ENCODE measurements at places on chromosomes 12 and 14.

DNA sequence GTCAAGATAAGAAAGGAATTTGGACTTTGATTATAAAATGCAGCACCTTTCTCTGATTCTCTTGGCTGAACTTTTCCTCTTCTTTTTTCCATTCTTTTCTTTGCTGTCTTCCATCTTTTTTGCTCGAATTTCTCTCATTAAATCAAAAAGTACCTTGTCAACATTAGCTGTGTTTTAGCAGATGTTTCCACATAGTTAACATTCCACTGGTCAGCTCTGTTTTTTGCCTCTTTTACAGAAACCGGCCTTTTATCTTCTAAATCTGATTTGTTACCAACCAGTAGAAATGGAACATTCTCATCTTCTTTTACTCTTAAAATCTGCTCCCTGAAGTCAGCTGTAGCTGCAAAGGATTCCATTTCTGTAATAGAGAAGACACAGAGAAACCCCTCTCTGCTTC, 71.1 kb upstream of the SYT1 start:
- DNase-seq: no peak

- DNase-seq: no peak
Measured at GRCh38 chr14:77026166-77026929, 2.2 kb downstream of the IRF2BPL start.

DNA sequence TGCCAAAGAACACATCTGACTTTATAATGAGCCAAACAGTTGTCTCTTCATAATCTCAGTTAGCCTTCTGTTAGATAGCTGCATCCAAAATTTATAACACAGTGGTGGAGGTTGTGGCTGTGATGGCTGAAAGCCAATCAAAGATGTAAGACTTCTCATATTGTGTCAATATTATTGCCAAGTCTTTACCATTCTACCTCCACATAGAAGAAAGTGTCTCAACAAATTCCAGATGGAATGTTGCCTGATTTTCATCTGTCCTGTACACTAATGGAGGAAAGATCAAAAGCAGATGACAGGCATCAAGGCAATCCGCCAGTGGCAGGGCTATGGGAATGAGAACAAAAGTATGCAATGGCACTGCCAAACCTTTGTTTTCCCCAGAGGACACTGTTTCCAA, 813.1 kb upstream of the NOVA1 start:
- no peak for DNase-seq

GRCh38 chr12:58034311-58034710, 92.9 kb downstream of the ATP23 start:
- DNase-seq: no peak

DNA sequence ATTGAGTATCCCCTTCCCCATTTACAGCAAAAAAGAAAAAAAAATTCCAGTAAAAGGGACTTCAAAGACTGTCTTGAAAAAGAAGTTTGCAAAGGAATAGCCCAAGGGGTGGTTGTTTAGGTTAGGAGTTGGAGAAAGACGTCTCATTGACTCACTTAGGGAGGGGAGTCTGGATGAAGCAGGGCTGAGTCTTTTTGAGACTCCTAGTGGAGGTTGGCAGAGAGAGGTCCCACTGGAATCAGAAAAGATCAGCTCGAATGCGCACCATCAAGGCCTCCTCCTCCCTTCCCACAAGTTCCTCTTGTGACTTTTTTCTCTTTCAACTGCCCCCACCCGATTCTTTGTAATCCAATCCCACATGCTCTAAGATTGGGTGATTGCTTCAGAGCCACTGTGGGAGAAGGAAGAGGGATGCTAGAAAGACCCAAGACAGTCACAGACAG, 1.9 kb downstream of the ARHGEF40 start:
- DNase-seq: no peak

DNA sequence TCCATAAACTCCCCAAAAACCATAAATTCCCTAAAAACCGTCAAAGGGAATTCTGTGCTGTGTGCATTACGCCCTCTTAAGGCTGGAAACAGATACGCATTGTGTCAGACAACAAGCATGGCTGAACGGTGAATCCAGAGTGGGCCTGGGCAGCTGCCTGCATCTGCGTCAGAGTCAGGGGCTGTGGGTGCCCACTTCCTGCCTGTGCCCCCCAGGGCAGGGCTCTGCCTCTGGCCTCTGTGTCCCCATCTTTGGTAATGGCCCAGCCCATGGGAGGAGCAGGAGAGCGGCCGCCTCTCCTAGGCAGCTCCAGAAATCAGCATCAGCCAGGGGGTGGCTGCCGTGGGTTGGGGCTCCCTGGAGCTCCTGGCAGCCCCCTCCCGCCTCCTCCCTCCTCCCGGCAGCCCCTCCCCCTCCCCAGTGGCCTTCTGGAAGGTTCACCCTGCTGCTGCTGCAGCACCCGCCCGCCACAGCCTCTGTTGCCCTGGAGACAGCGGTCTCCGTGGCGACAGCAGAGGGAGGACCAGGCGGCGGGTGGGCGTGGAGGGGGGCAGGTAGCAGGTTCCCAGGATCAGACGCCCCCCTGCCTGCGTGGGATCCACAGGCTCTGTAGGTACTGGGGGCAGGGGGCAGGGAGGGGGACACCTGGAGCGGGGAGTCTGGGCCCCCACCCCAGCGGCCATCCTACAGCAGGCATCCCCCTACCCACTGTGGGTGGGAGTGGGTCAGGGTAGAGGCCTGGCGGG, 5.9 kb downstream of the MMP17 start:
- no peak for DNase-seq

Data from cerebellar nuclear complex (tissue), 1 donor.